ENCODE measurements at places on chromosomes 11 and 22.

DNA sequence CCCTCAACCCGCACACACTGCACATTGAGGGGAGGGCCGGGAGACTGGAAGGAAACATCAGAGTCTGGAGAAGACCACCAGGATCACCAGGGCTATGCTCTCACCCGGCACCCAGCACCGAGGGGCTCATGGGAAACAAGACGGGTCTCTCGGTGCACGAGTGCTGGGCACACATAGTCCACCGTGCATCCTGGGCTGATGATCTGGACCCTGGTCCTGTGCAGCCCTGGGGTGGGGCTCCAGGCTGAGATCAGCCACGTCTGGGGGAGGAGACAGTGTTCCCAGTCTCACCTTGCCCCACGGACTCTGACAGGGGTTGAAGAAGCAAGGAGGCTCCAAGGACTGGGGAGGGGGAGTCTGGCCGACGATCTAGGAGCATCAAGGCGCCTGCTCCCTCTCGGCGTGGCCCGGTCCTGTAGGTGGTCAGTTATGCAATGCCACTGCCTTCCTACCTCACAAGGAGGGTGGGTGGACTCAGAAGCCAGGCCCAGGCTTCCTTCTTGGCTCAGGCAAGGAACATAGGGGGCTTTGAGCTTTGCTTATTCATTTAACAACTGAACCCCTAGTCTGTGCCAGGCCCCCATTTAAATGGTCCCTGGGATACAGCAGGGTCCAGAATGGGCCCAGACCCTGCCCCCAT lies 11.4 kb upstream of the CD81 start:
- no peak for DNase-seq

DNA sequence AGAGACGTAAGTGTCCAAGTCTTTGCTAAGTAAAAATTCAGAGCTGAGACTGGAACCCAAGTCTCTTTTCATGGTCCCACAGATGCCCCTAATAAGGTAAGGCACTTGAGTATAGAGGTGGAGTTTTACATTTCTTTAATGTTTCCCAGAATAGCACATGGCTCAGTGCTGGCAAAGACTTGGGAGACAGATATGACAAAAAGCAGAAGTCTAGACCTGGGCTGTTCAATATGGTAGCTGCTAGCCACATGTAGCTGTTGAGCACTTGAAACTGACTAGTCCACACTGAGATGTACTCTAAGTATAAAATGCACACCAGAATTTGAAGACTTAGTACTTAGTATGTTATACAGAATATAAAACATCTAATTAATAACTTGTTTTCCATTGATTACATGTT lies 17.6 kb downstream of the VSTM5 start:
- DNase-seq, result no peak

DNA sequence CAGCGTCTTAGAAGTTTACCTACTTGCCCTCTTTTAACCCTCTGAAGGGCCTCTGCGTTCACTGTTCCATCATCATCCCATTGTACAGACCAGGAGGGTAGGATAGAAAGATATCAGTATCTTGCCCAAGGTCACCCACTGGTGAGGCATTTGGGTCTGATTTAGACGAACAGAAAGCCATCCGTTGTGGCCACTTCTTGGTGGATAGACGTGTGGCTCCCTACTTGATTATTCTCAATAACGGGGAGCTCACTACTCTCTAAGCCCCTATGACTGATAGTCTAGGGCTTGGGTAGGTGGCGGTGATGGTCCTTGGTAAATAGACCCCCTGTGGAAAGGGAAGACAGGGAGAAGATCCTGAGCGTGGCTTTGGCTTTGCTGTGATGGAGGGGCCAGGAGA lies 28.6 kb upstream of the PRR5 start:
- no peak for DNase-seq

GRCh38 chr22:49216579-49216978 lies 611.1 kb downstream of the BRD1 start:
- DNase-seq, result no peak

GRCh38 chr11:76738618-76739240 lies 44.4 kb upstream of the TSKU start:
- DNase-seq, result no peak

DNA sequence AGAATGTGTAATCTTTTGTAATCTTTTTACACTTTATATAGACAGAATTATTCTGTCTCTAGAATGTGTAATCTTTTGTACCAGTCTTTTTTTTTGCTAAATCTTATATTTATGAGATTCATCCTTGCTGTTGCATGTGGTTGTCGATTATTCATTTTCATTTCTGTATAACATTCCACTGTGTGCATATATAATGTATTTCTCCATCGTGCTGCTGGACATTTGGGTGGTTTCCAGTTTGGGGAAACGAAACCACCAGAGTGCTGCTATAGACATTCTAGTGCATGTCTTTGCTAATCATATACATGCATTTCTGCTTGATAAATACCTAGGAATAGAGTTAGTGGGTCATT lies 146.5 kb downstream of the GRIK4 start:
- DNase-seq, result no peak

DNA sequence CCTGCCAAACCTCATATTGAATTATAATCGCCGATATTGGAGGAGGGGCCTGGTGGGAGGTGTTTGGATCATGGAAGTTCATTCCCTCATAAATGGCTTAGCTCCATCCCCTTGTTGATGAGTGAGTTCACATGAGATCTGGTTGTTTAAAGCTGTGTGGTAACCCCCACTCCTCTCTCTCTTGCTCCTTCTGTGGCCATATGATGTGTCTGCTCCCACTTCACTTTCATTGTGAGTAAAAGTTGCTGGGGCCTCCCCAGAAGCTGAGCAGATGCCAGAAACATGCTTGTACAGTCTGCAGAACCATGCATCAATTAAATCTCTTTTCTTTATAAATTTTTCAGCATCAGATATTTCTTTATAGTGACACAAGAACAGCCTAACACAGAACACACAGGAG lies 929.0 kb upstream of the FAT3 start:
- no peak for DNase-seq

DNA sequence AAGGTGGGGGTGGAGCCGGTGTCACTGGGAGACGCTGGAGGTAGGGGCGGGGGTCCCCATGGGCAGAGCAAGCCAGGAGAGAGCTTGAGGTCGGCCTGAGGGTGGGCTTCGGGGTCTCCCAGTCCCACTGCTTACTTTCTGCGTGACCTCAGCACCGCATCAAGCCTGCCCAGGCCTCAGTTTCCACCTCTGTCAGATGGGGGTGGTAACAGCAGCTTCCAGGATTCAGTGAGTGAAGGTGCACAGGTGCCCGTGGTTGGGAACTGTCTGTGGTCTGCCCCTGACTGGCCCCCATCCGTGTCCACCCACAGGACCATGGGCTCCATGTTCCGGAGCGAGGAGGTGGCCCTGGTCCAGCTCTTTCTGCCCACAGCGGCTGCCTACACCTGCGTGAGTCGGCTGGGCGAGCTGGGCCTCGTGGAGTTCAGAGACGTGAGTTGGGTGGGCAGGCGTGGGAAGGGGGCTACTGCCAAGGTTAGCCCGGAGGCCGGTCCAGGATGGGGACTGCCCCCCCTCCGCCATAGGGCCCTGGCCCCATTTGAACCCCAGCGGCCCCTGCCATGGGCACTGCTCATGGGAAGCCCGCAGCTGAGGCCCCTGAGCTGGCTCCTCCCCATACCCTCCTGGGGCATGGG lies 2.2 kb downstream of the TCIRG1 start:
- DNase-seq, result no peak

DNA sequence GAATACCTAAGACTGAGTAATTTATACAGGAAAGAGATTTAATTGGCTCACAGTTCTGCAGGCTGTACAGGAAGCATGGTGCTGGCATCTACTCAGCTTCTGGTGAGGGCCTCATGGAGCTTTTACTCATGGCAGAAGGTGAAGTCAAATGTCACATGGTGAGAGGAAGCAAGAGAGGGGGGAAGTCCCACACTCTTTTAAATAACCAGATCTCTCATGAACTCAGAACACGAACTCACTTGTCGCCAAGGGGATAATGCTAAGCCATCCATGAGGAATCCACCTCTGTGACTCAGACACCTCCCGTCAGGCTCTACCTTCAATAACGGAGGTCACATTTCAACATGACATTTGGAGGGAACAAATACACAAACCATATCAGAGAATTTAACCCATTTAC lies 42.2 kb downstream of the BIRC2 start:
- DNase-seq, result no peak

DNA sequence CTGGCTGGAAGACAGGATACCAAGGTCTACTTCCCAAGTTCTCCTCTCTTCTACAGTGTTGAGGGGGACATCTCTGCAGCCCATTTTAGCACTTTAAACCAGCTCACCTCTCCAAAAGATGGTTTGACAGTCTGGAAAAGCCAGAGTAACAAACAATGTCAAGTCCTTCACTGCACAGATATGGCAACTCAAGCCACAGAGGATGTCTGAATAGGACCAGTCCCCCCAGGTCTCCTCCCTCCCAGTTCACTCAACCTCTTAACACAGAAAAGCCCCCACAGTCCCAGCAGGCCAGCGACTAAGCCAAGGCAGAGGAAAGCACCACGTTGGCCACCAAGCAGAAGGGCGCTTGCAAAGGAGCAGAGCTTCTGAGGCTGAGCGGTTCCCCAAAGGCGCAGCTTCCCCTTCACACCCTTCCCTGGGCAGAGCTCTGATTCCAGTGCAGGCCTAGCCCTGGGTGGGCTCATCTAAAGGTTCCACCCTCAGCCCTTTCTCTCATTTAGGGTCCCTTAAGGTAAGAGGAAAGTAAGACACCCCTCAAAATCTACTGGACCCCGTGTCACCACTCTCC lies 62.7 kb downstream of the PAK1 start:
- no peak for DNase-seq

DNA sequence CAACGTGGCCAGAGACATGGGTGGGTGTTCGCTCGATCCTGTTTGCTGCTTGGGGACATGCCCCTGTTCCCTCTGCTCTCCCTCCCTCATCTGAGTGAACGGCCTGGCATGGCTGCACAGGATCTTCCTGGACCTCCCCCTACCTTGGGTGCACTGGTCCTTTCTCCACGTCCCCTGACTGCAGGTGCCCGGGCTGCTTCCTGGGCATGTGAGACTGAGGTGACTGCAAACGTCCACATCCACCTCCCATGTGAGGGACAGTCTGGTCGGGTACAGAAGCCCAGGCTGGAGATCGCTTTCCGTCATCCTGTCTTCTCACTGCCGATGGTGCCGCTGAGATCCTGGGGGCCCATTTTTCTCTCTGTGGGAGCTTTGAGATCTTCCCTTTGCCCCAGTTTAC lies 11.8 kb downstream of the SULT4A1 start:
- no peak for DNase-seq

- DNase-seq, result no peak
These were observed 62.0 kb downstream of the GGTLC2 start for GRCh38 chr22:22706253-22706915.

DNA sequence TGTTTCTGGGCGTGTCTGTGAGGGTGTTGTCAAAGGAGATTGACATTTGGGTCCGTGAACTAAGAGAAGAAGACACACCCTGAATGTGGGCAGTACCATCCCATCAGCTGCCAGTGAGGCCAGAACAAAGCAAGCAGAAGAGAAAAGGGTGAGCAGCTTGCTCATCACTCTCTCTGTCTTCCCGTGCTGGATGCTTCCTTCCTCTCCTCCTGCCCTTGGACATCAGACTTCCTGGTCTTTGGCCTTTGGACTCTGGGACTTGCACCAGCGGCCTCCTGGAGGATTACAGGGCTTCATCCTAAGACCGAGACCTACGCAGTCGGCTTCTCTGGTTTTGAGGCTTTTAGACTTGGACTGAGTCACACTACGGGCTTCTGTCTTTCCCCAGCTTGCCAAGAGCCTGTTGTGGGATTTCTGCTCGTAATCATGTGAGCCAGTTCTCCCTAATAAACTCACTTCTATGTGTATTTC lies 18.8 kb downstream of the APOL2 start:
- no peak for DNase-seq

DNA sequence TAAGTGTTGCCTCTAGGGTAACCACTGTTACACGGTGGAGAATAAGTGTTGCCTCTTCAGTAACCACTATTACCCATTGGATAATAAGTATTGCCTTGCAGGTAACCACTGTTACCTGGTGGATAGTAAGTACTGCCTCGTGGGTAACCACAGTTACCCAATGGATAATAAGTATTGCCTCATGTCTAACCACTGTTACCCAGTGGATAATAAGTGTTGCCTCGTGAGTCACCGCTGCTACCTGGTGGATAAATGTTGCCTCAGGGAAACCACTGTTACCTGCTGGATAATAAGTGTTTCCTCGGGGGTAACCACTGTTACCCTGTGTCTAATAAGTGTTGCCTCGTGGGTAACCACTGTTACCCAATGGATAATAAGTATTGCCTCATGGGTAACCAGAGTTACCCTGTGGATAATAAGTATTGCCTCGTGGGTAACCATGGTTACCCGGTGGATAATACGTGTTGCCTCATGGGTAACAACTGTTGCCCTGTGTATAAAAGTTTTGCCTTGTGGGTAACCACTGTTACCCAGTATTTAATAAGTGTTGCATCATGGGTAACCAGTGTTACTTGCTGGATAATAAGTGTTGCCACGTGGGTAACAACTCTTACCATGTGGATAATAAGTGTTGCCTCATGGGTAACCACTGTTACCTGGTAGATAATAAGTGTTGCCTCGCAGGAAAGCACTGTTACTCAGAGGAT lies 12.3 kb upstream of the NXPE4 start:
- DNase-seq, result no peak

- no peak for DNase-seq
These were observed 72.8 kb downstream of the PARVA start for GRCh38 chr11:12449961-12450715.

GRCh38 chr11:46632502-46632901 lies 15.1 kb downstream of the ATG13 start:
- no peak for DNase-seq

DNA sequence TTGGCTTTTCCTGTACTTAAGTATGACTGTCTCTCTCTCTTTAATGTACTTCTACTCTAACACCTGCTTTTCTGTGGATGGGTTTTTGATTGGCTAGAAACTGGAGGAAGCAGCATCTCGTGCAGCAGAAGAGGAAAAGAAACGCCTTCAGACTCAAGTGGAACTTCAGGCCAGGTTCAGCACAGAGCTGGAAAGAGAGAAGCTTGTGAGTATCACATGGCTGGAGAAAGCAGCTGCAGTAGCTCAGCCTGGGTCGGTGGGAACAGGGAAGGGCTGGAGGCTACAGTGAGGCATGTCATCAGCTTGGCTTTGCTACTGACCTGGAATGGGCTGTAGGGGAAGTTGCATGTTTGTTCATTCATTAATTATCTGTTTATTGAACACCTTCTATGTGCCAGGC lies 74.2 kb downstream of the SWAP70 start:
- no peak for DNase-seq

GRCh38 chr11:15114501-15115475 lies at the start of gene INSC:
INSC (plus strand) TSS chr11:15114923; CDS start chr11:15149175, 34,252 bp downstream.
- DNase-seq, result no peak

Measured in HEK293T (cell line).